ENCODE measurements at places on chromosomes 3 and 15.

- no peak for DNase-seq
Measured at GRCh38 chr3:79976466-79976865, 208.7 kb upstream of the ROBO1 start.

DNA sequence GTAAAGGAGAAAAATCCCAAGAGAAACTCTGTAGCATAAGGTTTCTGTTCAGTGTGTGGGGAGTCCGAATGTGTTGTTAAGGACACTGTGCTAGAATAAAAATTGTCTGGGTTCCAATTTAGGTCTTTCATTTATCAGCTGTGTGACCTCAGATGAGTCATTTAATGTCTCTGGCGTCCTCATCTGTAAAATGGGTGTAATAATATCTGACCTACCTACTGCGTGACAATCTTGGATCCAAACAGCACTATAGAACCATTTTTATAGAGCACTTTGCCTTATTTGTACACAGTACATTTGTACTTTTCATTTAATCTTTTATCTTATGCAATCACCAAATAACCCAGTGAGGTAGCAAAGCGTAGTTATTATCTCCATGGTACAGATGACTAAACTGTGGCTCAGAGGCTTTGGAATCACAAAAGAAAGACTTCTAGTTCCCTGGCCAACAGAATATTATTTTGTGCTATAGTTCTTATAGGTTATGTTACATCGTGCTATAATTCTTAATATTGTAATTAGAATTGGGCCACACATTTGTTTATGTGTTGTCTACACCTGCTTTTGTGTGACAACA, 46.6 kb upstream of the TNIK start:
- DNase-seq: no peak

GRCh38 chr15:43249236-43249635, 17.5 kb downstream of the TGM5 start:
- DNase-seq: no peak

DNA sequence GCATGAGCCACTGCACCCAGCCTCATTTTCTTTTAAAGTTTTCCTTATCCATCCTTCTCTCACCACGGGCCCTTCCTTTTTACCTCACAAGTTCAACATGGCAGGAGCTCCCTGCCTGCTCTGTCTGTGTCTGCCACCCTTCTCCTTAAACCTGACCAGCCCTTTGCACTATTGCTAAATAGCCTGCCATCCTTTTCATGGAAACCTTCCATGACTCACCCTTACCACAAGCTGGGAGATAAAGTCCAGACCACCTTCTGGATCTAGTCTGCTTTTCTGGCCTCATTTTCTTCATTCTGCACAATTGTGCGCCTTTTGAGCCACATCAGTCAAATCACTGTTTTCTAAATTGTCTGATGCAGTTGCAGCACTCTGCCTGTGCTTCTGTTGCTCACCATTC, 8.9 kb downstream of the PARP14 start:
- DNase-seq: no peak

- DNase-seq: no peak
Measured at GRCh38 chr15:79086814-79087213, 3.8 kb downstream of the RASGRF1 start.

DNA sequence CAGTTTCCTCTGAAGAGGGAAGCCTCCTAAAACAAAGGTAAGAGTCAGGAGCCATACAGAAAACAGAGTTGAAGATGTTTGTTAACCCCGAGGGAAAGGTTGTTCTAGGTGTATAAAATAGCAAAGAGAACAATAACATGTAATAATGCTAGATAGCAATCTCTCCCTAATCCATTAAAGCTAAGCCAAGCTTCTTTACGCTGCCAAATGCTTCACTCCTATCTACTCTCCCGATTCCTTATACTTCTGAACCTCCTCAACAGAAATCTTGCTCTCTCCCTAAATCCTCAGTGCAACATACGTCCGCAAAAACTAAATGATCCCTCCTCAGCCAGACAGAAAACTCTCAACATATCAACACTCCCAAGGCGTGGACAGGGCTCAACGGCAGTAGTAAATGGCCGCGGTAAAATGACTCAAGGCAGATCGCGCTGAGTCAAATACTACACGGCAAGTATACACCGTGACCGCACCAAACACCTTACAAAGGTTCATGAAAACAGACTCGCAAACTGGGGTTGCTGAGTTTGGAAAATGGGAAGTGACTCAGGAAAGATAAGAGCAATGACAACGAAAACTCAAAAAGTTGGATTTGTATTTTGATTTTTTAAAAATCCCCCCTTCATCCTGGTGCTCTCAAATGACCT, 682 bp downstream of the CLDND1 start:
- peak; percentile 68 for DNase-seq

- no peak for DNase-seq
Measured at GRCh38 chr3:23079976-23080375, 123.2 kb upstream of the UBE2E2 start.

- no peak for DNase-seq
Measured at GRCh38 chr3:39467394-39468107, at the start of gene MOBP. MOBP (plus strand) TSS chr3:39467680; CDS start chr3:39502070, 34,390 bp downstream.

- DNase-seq: peak; percentile 49
Measured at GRCh38 chr3:111691293-111691909, 96.3 kb upstream of the ZBED2 start.

DNA sequence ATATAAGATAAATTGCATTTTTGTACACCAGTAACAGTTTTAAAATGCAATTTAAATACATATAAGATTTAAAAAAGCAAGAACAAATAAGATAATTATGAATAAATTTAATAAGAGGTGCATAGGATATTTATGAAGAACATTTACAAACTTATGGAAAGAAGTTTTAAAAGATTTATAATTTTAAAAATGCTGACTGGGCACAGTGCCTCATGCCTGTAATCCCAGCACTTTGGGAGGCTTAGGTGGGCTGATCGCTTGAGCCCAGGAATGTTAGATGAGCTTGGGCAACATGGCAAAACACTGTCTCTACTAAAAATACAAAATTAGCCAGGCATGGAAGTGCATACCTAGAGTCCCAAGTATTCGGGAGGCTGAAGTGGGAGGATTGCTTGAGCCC, 37.8 kb downstream of the EOMES start:
- no peak for DNase-seq

DNA sequence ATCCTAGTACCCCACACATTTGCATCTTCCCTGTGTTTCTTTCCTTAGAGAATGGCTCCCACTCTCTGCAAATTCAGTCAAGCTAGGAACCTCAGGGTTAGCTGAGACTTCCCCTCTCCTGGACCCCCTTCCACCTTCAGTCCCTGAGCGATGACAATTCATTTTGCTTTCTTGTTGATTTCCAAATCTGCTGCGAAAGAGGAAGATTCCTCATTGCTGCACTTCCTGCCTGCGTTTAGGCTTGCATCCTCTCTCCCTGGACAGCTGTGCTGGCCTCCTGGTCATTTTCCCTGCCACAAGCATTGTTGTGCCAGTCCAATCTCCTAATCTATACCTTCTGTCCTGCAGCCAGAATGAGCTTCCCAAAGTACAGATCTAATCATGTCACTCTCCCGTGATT, 12.3 kb upstream of the DGKG start:
- no peak for DNase-seq

DNA sequence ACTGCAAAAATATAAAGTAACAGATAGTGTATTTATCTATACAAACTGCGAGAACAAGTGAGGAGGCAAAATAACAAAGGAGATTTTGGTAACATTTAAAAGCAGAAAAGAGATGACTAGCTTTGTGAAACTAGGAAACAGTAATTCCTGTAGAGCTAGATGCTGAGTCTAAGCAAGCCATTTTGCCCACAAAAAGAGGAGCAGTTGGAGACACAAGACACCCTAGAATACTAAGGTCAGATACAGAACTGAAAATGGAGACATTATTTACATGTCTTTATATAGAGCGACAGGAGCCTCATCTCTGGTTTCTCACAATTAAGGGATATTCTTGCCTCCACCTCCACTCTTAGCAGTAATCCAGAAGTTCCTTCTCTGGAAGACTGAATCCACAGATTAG, 732.4 kb upstream of the GBE1 start:
- DNase-seq: no peak

DNA sequence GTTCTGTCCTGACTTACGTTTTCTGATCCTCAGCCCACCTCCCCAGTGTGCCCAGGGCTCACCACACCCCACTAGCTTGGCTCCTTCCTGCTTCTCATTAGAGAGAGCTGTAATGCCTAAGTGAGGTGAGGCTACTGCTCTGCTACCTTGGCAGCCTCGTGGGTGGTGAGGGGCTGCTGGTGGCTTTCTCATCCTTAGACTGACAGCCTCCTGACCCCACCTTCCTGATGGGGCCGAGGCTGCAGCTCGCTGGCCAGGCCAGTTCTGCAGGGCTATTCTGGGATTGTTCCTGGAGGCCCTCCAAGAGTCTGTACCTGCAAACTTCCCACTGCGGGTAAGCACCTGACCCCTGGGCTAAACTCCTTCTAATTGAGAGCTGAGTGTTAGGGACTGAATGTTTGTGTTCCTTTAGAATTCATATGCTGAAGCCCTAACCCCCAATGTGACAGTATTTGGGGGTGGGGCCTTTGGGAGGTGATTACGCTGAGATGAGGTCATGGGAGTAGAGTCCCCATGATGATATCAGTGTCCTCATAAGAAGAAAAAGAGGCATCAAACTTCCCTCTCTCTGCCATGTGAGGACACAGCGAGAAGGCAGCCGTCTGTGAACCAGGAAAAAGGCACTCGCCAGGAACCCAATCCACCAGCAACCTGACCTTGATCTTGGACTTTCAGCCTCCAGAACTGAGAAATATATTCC, 38.1 kb upstream of the IQSEC1 start:
- DNase-seq: no peak

- no peak for DNase-seq
Measured at GRCh38 chr3:122785231-122785630, 8.4 kb downstream of the HSPBAP1 start.

GRCh38 chr3:38916706-38917105, 100.7 kb upstream of the SCN10A start:
- no peak for DNase-seq

GRCh38 chr3:66527246-66527645, 26.4 kb upstream of the LRIG1 start:
- DNase-seq: no peak

DNA sequence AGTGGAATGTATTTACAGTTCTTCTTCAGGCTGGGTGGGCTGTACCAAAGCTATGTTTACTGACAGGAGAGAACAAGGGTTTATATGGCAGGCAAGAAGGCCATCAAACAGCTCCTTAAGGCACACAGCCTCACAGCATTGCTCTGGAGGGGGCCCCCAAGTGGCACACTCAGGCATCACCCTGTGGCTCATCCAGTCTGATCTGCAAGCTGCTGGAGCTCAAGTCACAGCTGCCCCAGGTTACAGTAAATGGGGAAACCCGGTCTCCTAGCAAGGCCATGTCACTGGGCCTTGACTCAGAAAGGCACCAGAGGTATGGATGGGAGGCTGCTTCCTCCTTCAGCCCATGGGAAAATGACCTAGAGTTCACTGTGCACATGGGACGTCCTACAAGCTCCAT, 67.5 kb downstream of the TFG start:
- no peak for DNase-seq

DNA sequence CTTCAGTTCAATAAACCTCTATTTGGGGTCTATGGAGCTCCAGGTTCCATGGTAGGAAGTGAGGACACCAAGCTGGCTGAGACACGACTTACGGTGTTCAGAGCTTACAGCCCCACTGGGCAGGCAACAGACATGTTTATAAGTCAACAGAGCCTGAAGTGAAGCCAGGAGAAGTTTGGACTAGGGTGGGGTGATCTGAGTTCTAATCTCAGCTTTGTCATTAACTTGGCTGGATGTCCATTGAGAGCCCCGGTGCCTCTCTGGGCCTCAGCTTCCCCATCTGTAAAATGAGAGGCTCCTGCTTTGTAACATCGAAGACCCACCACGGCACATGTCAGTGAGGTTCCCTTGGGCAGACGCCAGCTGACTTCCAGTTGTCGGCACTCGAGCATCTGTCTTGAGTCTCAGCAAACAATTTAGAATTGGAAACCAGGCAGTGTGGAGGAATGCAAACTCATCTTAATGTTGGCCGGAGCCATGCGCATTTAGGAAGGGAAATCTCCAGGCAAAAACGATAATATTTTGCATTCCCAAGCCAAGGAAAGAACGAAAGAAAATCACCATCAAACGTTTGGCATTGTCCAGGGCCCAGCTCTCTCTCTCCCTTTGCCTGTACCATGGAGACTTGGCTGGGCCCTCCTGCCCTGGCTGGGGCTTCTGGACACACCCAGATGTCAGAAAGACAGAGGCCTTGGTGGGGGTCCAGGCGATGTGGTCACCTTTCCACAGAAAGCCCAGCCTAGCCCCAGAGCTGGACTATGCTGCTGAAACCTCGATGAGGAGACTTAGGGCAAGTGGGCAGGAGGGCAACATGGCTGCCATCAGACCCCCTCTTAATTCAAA, 18.4 kb downstream of the ITGA11 start:
- DNase-seq: no peak

DNA sequence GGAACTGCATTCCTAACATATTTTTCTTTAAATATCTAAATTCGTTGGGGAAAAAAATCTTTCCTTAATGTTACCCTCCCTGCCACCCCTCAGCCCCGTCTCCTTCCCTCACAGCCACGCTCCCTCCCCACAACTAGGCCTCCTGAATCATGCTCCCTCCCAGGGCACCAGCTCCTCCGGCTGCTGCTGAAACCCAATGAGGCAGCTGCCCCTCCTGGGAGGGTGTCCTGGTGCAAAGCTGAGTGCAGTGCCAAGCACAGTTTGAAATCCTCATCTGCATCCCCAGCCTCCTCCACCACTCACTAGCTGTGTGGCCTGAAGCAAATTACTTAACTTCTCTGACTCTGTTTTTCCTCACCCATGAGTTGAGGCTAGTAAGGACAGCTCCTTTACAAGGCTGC, 2.7 kb upstream of the NR2E3 start:
- DNase-seq: no peak

DNA sequence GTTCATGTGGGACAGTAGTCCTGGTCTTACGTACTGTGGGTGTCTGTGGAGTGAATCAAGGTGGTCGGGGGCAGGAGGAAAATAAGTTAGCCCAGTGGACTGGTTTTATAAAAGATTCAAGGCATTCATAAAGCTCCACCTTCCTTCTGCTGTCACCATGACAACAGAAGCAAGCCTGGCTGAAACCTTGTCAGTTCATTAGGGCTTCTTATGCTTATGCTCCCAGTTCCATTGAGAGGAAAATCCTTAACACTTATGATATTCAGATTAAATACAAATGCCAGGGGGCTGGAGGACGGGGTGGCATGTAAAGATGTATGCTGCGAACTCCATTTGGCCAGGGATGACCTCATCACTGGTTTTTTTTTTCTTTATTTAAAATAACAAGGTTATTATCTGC, 283.1 kb upstream of the ATP10A start:
- DNase-seq: no peak

DNA sequence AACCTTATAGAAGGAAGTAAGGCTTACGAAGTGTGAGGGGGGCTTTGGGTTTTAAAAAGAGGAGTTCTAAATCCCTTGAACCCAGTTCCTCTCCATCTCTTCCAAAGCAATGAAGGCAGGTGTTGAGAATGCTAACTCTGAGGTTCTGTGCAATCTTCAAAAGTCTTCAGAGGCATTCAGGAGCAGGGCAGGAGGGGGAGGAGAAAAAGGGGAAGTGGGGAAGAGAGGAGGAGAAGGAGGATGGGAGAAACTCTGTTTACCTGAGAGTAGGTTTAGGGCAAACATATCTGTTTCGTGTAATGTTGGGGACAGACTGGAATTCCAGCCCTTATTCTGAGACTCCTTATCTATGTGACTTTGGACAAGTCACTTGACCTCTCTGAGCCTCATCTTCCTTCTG, 36.9 kb downstream of the FAM3D start:
- DNase-seq: no peak
